A673 (cell line): ENCODE measurements at places on chromosomes 2 and 18.

DNA sequence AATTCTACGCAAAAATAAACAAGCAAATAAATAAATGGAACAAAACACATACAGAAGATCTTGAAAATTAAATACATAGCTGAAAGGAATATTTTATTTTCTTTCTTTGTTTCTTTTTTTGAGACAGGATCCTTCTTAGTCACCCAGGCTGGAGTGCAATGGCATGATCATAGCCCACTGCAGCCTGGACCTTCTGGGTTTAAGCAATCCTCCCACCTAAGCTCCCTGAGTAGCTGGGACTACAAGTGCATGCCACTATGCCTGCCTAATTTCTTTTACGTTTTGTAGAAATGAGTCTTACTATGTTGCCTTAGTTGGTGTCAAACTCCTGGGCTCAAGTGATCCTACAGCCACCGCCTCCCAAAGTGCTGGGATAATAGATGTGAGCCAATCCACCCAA, 44.6 kb upstream of the ACTR3 start:
- DNase-seq, result no peak

DNA sequence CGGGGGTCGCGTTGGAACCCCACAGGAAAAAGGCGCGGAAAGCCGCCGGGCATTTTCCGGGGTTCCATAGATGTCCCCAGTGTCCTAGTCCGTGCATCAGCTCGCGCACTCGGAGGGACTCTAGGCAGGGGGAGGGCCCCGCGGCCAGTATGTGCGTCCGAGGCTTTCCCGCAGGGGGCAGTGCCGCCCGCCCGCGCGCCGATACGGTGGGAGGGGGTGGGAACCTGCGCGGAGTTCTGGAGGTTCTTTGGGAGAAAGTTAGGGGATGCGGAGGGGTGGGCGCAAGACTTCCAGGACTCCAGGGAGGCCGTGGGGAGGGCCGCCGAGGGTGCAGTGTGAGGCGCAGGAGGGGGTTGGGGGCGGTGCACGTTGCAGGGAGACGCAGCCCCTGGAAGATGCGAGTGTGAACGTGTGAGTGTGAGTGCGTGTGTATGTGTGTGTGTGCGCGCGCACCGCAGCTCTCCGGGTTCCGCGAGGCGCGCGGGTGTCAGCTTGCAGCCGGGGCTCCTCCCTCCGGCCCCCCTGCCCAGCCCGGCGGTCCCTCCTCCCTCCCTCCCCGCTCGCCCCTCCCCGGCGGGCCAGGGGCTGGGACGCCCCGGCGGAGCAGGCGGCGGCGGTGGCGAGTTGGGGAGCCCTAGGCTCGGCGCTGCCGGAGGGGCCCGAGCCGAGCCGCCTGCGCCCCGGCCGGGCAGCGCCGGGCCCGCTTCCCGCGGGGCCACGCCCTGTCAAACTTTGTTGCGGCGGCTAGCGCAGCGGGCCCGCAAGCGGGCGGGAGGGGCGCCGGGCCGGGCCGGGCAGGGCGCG, at the start of gene TCF7L1:
Gene TCF7L1 (plus strand): TSS at position 559 of the 804 bp plus-strand sequence. CDS start 293 bp downstream, outside the sequence.
- DNase-seq, result peak; percentile 93

- no peak for DNase-seq
Measured at GRCh38 chr2:156896294-156896693, 361.2 kb upstream of the GALNT5 start.

DNA sequence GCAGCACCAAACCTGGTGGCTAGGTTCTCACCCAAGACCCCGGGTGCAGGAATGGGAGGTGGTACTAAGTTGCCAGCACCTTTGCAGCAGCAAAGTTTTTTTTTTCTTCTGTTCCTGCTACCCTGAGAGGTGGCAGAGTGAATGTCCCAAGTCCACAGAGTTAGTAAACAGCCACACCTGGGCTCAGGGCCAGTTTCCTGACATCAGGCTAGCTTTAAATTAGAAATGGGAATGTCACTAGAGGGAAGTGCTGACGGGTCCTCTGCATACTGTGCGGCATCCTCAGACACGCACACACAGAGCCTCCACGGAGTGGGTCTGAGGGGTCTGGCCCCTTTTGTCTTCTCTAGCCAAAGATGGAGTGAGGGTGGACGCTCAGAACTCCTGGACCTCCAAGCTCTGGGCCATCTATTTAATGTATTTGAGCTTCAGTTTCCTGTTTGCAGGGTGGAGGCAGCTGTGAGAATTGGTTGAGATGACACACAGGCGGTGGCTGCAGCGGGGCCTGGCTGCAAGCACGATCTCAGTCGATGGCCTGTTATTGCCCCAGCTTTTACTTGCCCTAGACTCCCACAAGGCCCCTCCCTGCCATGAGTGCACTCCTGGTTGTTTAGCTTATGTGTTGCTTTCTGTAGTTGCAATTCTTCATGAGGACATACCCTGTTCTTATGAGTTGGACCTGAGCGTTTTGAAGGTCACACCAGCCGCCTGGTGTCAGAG, 751.4 kb upstream of the HS6ST1 start:
- DNase-seq, result no peak

DNA sequence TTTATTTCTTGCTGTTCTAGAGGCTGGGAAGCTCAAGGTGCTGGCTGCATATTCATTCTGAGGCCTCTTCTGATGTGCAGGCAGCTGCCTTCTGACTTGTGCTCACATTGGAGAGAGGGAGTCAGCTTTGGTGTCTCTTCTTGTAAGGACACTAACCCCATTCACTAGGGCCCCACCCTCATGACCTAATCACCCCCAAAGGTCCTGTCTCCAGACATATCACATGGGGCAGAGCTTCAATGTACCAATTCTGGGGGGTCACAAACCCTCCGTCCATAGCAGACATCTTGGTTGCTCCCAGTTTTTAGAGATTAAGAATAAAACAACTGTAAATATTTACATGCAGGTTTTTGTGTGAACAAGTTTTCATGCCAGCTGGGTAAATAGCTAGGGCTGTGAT, 109.1 kb downstream of the RTP5 start:
- no peak for DNase-seq

DNA sequence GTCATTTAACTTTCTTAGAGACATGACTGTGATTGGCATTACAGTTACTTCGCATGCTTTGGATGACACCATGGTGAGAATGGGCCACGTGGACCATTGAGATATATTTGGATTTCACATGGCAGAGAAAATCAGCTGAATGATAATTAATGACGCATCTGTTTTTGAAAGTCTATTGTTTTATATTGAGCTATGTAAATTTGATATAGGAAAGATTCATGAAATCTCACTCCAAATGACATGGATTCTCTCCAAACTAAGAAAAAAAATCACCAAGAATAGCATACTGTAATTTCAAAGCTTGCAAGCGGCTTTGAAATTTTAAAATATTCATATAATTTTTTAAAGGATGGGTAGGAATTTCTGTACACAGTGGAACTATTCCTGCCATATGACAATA, 163.7 kb downstream of the SH3BP4 start:
- no peak for DNase-seq

DNA sequence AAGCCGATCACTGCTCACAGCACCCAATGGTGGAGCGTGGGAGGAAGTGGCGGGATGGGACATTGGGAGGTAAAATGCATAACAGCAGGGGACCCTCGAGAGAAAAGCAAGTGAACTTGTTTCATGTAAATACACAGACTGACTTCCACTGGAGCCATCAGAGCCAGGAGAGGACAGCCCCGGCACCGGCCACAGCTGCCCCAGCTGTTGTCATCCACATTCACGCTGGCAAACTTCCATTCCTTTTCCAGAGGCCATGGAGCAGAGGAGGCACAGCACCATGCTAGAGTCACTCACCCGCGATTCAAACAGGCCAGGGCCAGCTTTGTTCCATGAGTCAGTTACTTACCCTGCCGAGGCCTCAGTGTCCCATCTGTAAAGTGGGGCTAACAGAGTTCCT, 610.9 kb upstream of the SALL3 start:
- no peak for DNase-seq

GRCh38 chr2:65536596-65536995, 104.2 kb upstream of the SPRED2 start:
- DNase-seq, result no peak

GRCh38 chr2:174711206-174711605, 53.1 kb downstream of the CHRNA1 start:
- no peak for DNase-seq

- no peak for DNase-seq
Measured at GRCh38 chr2:119748135-119748534, 11.6 kb upstream of the PTPN4 start.

GRCh38 chr2:1743396-1744150, 742 bp downstream of the PXDN start:
- DNase-seq, result peak; percentile 74

DNA sequence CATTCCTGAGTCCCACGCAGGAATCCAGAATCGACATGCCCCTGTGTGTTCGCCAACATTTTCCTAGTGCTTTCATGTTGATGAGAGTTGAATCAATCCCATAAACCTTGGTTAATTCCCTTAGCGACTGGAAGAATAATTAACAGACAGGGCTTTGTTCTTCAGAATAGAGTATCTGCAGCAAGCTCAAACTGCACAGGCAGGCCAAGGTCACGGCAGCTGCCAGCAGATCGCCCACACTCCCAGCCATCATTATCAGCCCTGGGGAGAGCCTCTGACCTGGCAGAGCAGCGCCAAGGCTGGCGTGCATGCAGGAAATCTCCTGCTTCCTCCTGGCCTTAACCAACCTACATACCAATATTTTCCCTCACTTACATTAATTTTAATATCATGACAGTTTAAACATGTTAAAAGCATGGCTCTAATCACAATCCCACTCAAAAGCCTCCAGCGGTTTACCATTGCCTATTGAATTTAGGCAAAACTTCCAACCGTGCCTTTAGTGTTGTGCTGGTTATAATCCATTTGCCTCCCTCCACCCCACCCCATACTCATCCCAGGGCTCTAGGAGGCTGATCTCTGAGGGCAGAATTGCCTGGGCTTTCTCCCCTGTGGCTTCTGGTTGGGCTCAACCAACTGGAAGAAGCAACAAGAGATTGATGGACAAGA, 46.8 kb upstream of the NCK2 start:
- no peak for DNase-seq

DNA sequence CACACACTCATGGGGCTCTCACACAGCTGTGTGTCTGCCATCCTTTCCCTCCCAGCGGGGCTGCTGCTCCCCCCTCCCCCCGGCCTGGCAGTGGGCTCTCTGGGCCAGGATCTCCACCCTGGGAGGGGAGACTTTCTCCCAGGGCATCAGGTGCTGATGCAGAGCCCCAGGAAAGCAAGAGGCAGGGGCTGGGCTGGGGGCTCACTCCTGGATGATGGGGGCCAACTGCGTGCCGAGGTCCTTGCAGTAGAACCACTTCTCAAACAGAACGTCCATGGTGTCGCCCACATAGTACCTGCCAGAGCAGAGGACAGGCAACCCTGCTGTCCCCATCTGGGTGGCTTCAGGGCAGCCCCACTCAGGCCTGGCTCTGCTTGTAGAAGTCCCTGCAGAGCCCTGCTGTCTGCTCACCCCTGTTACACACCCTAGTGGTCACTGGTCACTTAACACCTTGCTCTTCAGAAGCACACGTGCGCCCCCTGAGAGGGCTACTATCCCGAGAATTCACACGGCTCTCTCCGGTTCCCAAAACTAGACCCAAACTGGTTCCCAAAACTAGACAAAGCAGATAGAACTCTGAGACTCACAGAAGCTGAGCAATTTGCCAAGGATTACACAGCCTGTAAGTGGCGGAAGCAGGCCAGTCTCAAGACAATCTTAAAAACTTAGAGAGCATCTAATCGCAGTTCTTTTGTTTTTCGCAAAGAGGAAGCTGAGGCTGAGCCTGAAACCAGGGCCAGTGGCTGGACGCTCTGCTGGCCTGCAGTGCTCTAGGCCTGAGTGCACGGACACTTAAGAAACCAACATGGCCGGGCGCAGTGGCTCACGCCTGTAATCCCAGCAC, 6.6 kb upstream of the OXER1 start:
- peak; percentile 41 for DNase-seq
